Left lung (tissue), 14 donors: ENCODE measurements at places on chromosomes 16 and 17. TPM values are rescaled to one million over a fixed set of nuclear protein-coding genes. Genes with fewer than 3 reads are reported as not detected.

DNA sequence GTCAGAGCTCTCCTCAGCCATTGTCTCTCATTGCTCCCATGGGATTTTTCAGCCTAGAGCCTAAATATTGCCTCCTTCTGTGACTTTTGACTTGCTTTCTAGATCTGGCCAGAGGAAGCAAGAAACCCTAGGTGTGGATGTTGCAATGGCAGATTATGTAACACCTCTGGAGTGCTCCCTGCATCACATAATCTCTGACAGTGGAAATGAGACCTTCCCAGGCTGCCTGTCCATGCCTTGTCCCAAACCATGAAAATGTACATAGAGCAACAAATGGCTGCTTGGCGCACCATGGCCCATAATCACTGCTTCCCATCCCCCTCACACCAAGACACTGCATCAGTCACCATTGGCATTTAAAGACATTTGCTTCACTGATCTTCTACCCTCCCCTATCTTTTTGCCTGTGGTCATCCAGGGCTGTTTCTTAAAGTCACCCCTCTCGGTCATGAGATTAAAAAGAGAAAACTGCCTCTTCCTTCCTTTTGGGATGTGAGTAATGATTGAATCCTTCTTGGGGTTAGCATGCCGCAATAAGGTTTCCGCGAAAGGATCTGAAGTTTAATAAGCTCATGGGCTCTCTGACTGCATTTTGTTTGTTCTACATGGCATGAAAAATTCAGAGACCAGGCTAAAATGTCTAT, 34.2 kb upstream of the CCL2 start:
- DNase-seq = no peak

GRCh38 chr16:64481497-64481896, 640.4 kb downstream of the CDH11 start:
- DNase-seq = no peak

DNA sequence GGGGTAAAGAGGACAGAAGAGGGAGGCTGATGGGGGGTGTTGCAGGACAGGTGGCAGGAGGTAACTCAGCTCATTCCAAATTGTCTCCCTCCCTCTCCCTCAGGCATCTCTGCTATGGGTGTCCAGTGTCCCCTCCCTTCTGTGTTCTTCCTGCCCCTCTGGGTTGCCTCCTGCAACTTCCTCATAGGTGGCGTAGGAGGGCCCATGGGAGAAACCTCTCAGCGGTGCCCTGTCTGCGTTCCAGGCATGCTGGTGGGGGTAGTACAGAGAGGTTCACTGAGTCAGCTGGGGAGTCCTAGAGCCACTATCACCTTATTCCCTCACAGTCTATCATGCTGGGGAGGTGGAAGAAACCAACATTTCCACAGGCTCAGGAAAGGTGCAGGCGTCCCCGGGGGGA, 14.7 kb upstream of the ODF4 start:
- DNase-seq = no peak

DNA sequence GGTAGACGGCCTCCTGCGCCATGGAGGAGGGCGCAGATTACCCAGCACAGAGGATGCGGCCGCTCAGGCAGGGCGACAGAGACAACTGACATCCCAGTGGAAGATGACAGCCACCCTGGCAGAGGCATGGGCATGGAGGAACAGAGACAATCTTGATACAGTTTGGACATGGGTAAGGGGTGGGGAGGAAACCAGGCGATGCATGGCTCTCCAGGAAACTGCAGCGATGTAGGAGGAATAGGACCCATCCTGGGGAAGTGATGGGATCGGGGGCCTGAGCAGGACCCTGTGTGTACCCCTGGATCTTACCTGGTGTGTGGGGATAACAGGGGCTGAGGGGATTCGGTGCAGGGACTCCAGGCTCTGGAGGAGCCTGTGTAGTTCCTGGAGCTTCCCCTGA, 4.6 kb downstream of the OSBPL7 start:
- DNase-seq = no peak

- no peak for DNase-seq
These were observed 144.7 kb upstream of the CRHR1 start for GRCh38 chr17:45639297-45639849.

DNA sequence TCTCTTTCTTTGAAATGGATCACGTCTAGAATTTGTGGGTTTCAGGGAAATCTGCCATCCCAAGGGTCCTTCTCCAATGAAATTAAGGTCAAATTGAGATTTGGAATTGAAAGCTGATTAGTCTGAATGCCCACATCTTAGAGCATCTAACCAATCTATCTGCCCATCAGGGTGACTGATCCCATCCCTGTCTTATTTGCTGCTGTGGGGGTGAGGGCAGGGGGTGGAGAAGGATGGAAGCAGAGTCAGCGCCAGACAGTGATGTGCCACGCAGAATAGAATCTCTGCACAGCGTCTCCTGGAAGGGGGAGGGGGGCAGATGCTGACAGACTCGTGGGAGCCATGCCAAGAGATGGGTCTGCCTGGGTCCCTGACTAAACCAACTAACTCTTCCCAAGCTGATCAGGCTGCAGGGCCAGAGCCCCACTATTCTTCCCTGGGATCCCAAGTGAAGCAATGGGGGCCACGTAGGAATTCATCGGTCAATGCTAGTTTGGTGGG, 32.1 kb downstream of the CDK5RAP3 start:
- no peak for DNase-seq

DNA sequence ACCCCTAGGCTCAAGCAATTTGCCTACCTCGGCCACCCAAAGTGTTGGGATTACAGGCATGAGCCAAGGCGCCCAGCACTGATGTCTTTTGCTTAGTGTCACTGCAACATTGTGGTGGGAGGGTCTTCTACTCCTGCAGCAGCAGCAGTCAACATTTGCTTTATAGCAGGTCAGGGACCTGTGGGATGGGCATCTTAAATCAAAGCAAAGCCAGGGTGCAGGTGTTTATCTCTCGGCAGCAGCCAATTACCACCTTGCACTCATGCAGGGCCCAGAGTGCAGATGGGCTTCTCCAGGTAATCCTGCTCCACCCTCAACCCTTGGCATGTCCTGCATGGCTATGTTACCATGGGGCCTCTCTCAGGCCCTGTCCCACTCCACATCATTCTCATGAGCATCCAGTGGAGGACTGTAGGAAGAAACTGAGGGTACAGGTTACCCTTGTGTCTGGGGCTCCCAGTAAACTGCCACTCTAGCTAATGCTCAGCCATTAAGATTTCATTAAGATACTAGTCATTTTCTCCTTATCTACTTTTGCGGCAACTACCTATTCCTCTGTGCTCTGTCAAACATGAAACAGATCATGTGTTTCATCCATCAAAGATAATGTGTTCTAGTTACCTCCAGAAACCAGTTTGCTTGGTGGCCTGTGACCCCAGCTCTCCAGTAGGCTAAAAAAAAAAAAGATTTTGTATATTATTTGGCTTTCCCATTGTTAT, 16.8 kb downstream of the ADGRG5 start:
- no peak for DNase-seq

DNA sequence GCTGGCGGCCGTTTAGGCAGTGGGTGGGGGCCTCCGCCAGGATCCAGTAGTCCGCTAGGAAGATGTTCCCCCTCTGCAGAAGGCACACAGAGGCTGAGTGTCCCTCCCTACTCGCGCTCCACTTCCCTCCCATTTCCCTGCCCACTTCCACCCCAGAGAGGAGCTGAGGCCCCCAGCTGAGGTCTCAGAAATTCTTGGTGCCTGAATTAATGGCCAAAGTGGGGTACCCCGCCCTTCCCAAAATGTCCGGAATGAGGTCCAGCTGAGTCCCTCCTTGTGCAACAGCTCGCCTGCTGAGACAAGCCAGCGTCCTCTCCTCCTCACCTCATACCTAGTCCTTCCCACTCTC, 7.9 kb downstream of the ALOXE3 start:
- no peak for DNase-seq

DNA sequence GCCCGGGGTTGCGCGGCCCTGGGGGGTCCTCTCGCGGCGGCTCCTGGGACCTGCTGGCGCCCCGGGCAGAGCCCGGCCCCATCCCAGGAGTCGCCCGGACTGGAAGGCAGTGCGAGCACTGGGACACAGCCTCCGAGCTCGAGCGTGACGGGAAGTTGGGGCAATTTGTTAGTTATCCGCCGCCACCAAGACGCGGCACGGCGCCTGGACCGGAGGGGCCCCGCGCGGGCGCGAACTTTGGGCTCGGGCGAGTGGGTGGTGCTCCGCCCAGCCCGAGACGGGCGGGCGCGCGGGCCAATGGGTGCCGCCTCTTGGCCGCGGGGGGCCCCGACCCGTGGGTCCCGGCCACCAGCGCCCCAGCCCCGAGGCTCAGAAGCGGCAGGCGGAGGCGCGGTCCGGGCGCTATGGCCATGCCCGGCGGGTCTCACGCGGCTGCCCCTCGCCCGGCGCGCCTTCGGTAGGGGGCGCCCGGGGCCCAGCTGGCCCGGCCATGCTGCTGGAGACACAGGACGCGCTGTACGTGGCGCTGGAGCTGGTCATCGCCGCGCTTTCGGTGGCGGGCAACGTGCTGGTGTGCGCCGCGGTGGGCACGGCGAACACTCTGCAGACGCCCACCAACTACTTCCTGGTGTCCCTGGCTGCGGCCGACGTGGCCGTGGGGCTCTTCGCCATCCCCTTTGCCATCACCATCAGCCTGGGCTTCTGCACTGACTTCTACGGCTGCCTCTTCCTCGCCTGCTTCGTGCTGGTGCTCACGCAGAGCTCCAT, at the start of gene ADORA2B:
Gene ADORA2B (plus strand): TSS at position 372 of the 768 bp plus-strand sequence. CDS start 119 bp downstream, at position 491.
- peak; percentile 94 for DNase-seq

GRCh38 chr16:50531901-50532300, 16.3 kb upstream of the NKD1 start:
- no peak for DNase-seq

GRCh38 chr17:80783971-80784370, 207.7 kb upstream of the CHMP6 start:
- DNase-seq = peak; percentile 11

Gene CCL14
- polyA plus RNA-seq = 90.1 TPM

- no peak for DNase-seq
These were observed 43.7 kb upstream of the HNF1B start for GRCh38 chr17:37788526-37788925.

DNA sequence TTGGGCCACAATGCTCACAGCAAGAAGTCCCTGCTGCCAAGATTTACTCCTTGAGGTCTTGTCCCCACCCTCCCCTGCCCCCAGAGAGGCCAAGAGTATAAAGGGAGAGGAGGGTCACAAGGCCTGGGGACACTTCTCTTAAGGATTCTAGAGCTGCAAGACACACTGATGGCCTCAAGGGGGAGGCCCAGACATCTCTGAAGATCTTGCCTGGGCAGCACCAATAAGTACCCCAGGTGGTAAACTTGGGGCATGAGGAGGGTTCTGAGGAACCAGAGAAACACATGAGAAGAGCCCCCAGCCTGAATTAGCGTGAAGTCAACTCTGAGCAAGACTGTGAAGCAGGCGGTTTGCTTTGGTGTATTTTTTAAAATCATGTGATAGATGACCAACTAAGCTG, 26.8 kb upstream of the MTMR4 start:
- DNase-seq = no peak

Gene CACNA1G
- 16.6 TPM for polyA plus RNA-seq

DNA sequence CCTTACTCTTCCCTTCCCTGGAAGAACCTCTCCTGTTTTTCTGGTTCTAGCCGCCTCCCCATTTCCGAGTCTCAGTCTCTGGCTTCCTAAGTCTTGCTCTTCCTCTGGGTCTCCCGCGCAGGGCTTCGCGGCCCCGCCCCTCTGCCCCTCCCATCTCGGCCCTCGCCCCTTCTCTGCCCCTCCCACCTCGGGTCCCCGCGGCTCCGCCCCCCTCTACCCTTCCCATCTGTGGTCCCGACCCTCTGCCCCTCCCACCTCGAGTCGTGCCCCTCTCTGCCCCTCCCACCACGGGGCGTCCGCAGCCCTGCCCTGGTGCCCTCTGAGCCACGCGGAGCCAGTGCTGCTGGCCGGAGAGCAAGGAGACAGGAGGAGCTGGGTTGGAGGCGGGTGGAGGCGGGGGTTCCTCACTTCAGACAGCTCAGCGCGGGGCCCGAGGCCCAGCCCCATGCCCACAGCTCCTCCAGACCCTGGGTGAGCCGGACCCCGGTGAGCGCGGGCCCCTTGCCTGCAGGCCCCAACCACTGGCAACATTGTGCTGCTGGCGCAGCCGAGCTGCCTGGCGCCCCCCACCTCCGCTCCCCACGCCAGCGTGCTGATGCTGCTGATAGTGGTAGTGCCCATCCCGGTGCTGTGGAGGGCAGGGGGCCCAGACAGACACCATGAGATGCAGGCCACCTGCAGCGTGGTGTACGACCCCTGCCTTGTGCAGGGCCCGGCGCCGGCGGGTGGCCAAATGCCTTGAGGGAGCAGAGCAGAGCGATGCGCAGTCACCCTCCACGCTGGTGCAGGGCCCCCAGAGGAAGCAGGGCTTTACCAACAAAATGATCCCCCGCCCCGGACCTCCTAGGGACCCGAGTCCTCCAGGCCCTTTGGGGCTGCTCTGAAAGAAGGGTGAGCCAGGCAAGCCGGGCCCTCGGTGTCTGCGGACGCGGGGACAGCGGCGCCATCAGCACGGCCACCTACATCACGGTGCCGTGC, 2115.3 kb downstream of the TP53TG3F start:
- DNase-seq = no peak

DNA sequence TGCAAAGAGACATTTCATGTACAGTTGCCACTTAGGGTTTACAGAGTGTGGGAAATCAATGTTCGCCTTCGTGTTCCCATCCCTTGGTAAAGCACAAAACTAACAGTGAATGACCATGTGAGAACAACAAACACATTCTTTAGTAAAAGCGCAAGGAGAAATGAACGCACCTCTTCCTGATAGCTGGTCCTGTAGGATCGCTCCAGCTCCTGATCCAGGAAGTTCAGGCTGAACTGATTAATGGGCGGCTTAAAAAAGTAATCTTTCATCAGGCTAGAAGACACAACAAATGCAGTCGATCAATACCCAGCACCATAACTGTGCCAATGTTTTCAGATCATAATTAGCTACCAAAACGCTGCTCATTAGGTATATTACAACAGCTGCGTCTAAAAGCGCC, 108.3 kb upstream of the CREBBP start:
- no peak for DNase-seq

DNA sequence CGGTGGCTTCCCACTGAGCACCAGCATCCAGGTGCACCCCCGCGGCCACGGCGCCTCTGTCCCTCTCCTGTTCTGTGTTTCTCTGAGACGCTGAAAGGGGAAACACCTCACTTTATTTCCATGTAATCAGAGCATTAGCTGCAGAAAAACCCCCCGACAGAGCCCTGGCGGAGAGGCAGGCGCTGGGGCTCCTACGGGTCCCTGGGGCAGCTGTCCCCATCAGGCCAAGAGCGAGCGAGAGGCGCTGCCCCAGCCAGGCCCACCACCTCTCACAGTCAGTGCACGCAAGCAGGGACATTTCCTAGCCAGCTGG, 27.1 kb upstream of the CHMP6 start:
- no peak for DNase-seq

Gene VKORC1
- 66.5 TPM for polyA plus RNA-seq

Gene ATP2A3
- 7.6 TPM for polyA plus RNA-seq

Gene GP1BA
- 3.6 TPM for polyA plus RNA-seq

GRCh38 chr16:49586466-49587450, 213.2 kb downstream of the C16orf78 start:
- DNase-seq = no peak

Gene CD300LF
- 0.49 TPM for polyA plus RNA-seq

DNA sequence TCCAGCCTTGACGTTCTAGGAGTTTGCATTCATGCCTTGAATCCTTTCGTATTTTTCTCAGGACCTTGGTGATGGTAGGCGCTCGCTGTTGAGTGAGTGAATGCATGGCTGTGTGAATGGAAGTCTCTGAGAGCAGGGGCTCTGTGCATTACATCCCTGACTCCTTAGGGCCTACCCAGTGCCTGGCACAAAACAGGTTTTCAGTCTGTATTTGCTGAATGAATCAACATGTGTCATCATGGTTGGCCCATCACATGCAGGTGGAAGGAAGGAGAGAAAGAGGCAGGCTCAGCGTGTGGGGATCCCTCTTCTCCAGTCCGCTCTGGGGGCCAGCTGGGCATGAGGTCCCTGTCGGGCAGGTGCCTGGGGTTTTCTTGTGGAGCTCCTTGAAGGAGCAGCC, 8.7 kb downstream of the RAP1GAP2 start:
- DNase-seq = no peak

GRCh38 chr17:81991684-81992305, 14.4 kb downstream of the ASPSCR1 start:
- DNase-seq = peak; percentile 80
